ENCODE measurements at places on chromosomes 3 and 15.

DNA sequence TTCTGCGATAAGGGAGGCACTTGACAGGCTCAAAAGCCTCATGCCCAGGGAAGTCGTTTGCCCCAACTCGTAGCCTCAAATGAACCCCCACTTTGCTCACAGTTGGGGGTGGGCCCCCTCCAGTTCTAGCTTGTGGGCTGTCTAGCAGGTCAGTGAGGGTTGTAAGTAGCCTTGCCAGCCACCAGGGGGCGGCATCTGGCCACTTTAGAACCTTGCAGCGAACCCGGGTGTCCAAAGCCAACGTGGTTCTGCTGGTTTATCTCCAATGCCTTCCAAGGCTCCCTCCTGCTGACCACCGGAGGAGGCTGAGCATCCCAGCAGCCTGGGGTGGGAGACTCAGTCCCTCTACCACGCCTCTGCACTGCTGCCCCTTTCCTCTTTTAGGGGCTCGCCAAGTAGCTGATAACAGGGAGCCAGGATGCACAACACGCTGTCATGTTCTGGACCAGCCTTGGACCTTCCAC, 9.2 kb upstream of the RBSN start:
- peak; percentile 81 for DNase-seq

DNA sequence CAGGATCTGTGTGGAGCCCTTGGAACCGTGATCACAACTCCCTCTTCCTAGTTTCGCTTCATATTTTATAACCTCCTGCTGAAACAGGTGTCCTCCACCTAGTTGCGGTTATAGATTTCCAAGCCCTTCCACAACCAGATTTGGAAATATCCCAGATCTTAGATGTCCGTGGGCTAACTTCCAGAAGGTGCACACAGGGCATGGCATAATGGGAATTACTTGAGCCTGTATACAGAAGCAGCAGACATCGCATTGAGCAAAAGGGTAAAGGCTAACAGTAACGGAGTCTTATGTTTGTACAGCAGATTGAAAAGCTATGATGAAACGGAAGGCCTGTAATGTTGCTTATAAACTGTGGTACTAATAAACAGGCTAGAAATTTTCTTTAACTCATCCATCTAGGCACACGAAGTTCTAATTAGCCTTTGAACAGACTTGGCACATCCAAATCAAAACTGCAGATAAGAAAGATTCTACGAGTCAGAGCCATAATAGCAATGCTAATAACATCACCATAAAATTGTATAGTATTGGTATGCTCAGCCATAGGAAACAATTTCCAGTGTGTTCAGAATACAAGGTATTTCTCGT, 1.2 kb upstream of the USF3 start:
- DNase-seq = no peak

DNA sequence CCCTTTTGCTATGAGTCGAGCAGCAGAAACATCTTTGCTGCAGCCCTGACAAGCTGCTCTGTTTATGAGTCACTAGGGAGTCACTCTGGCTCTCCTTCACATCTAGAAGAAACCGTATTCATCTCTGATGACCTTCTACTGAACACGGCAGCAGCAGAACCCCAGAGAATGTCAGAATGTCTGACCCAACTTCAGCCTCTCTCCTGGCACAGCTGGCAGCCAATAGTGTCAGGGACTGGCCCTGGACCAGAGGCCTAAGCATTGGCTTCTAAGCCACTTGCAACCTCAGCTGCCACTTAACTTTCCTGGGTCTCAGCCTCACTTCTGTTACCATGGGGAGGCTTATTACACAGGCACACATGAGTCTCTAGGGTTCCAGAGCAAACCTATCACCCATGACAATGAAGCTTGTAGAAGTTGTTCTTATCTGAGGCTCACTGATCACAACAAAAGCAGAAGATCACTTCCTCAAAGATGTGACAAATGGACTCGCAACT, 184.1 kb upstream of the TLE3 start:
- DNase-seq = no peak

DNA sequence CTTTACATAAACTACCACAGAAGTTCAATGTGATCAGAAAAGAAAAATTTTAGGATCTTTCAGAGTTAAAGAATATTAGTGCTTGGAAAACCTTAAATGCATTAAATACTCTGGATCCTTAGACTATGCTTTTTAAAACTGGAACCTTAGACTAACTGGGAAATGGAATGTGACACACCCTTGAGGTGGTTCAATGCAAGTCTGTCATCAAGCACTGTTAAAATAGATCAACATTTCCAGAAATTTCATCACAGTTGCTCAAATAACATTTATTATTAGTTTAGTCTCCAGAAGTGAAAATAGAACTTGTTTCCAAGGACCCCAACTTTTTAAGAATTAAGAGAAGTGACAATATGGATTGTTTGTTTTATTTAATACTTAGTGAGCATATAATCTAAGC, 71.8 kb downstream of the GAP43 start:
- no peak for DNase-seq

DNA sequence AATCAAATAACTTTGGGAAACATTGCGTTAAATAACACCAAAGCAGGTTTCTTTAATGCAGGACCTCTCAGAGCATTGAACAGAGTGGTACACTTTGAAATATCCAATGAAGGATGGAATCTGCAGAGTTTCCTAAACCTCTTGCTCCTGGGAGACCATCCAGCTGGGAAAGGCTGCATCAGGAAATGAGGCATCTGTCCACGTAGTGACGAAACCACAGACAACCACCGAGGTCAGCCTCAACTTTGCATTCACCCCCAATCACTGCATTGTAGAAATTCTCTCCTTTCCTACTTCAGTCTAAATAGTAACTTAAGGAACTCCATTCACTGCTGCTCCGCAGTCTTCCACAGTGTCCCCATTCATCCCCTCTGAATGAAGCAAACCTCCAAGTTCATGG, 41.5 kb upstream of the CDV3 start:
- no peak for DNase-seq

- DNase-seq = no peak
These were observed 58.8 kb downstream of the RNF13 start for GRCh38 chr3:149871855-149872254.

DNA sequence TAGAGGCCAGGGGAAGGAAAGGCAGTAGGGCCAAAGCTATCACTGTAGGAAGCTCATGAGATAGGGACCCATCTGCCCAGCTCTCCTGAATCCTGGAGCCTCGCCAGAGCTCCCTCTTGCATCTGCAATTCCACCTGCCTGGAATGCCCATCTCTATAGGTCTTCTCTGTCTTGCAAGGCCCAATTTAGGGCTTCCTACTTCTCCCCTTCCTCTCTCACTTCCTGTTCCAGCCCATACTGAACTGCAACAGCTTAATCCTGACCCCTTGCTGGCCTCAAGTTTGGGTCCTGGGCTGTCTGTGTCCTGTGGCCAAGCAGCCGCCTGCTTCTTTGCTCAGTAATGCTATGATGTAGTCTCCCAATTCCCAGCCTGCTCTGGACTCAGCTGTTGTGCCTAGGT, 3.6 kb upstream of the PTPN23 start:
- no peak for DNase-seq

DNA sequence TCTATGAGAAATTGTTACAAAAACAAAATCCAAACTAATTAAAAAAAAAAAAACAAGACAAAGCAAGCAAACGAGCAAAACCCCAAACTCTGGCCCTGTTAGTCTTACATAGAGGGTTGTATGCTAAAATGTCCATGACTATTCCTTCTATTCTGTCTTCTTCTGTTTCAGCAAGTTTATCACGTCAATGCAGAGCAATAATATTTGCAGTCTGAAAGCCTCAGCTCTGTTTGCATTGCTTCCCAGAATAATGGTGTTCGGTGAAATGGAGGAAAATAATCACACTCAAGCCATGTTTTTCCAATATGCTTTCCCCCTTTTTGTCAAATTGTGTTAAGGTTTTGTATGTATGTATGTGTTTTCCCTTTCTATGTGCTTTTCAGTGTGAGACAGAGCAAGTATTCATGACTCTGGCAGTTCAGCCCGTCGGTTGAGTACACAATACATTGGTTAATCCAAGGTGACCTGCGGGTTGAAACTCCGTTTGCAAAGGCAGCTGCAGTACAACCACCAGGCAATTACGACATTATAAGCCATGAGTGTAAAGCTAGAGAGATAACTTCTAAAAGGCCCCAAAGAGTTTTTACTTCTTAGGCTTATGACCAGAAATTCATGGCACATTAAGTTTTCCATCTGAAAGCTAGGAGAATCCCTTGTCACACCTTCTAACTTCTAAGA, 34.9 kb upstream of the MAGI1 start:
- peak; percentile 33 for DNase-seq

DNA sequence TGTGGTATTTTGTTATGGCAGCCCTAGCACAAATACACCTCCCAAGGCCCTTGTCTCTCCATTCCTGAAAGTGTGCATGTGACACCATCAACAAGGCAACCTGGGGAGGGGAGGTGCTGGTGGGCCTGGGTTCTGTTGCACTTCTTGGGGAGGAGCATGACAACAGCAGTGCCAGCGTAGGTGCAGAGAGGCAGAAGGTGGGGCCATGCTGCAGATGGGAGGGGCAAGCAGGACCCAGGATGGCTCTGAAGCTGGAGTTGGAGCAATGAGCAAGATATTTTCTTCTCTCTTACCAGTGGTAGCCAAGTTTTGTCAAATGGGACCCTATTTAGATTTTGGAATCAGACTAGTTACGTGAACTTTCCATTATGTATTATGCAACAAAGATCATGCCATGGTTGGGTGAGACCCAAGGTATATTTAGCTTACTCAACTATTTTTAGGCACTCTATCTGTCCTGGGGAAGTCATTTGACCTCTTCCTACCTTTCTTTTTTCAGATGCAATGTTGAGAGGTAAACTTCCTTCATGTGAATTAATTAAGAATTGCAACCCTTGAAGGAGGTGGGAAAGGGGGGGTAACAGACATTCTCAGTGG, 3.4 kb downstream of the FYCO1 start:
- no peak for DNase-seq

DNA sequence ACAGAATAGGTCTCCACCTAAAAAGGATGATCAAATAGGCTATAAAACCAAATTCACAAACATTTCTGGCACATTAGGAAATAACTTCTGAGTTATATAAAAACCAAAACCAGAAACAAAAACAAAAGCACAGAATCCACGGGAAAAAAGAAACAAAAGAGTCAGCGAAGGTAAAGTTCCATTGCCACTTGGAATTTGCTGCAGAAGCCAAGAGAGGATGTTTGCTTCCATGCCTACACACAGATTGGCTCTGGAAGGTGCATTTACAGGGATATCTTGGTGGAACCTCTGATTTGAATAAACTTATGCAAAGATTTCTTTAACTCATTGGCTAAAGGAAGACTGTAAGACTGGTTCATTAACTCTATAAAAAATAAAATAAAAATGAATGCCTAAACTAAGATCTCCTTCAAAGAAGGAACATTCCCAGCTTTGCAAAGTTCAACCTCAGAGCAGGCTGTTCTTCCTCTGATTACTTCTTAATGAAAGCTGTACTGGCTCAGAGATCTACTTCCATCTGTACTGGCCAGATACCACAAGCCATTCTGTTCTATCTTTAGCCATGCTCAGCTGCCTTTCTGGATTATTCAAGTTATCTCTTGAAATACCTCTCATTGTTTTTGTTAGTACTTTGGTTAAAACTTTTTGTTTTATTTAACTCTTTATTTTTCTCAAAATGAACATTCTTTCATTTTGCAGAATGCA, 537.5 kb upstream of the CCDC54 start:
- no peak for DNase-seq

GRCh38 chr3:97838393-97838792, 16.6 kb downstream of the CRYBG3 start:
- DNase-seq = no peak

DNA sequence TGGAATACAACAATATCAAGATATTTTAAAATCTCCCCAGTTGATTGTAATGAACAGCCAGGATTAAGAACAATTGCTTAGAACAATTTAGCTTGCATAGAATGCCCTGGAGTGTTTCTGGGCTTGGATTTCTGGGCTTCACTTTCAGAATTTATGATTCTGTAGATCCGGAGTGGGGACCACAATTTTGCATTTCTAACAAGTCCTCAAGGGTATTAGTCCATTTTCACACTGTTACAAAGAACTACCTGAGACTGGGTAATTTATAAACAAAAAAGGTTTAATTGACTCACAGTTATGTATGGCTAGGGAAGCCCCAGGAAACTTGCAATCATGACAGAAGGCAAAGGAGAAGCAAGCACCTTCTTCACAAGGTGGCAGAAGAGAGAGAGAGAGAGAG, 54.3 kb upstream of the MYRIP start:
- DNase-seq = no peak

DNA sequence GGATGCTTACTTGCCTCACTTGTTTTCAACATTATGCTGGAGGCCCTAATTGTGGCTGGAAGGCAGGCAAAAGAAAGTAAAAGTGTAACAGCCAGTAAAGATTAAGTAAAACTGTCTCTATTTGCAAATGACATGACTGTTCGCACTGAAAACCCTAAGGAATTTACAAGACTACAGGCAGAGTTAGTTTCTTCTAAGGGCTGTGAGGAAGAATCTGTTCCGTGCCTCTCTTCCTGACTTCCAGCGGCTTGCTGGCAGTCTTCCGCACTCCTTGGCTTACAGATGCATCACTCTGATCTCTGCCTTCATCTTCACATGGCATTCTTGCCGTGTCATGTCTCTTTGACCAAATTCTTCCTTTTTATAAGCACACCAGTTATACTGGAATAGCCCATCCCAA, 86.1 kb downstream of the DLG1 start:
- DNase-seq = no peak

GRCh38 chr15:50227076-50227475, 38.5 kb downstream of the HDC start:
- no peak for DNase-seq

DNA sequence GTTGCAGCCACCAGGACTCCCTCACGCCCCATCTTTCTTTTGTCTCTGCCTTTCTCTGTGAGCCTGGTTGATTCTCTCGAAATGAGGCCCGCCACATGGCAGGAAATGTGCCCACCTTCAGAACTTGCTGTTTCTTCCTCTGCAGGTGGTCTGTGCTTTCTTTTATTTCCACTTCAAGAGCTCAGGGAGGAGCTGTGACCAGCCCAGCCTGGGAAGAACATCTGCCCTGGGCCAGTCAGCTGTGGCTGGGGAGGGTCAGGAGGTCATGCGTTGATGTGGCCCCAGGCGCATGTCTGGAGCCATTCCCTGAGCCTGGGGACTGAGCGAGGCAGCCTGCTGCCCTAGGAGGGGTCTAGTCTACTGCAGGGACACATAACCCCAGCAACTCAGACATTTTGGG, 8.0 kb downstream of the FBLN2 start:
- DNase-seq = no peak

DNA sequence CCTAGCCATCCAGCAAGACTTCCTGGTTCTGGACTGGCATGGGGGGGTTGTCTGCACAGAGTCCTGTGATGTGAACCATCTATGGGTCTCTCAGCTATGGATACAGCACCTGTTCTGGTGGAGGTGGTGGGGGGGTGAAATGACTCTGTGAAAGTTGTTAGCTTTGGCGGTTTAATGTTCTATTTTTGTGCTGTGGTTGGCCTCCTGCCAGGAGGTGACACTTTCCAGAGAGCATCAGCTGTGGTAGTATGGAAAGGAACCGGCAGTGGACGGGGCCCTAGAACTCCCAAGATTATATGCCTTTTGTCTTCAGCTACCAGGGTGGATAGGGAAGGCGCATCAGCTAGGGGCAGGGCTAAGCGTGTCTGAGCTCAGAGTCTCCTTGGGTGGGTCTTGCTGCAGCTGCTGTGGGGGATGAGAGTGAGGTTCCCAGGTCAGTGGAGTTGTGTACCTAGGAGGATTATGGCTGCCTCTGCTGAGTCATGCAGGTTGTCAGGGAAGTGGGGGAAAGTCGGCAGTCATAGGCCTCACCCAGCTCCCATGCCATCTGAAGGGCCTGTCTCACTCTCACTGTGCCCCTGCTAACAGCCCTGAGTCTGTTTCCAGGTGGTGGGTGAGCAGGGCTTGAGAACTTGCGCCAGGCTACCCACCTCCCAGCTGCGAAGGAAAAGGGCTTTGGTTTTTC, 7.1 kb upstream of the LARS2 start:
- DNase-seq = no peak

GRCh38 chr3:11197484-11197883, 43.2 kb downstream of the HRH1 start:
- no peak for DNase-seq
